ENCODE measurements at places on chromosomes 1 and 21. TPM values are rescaled to one million over a fixed set of nuclear protein-coding genes. Genes with fewer than 3 reads are reported as not detected.
A peak's percentile ranks its signal among the peaks of the same experiment; 100 is the strongest.

DNA sequence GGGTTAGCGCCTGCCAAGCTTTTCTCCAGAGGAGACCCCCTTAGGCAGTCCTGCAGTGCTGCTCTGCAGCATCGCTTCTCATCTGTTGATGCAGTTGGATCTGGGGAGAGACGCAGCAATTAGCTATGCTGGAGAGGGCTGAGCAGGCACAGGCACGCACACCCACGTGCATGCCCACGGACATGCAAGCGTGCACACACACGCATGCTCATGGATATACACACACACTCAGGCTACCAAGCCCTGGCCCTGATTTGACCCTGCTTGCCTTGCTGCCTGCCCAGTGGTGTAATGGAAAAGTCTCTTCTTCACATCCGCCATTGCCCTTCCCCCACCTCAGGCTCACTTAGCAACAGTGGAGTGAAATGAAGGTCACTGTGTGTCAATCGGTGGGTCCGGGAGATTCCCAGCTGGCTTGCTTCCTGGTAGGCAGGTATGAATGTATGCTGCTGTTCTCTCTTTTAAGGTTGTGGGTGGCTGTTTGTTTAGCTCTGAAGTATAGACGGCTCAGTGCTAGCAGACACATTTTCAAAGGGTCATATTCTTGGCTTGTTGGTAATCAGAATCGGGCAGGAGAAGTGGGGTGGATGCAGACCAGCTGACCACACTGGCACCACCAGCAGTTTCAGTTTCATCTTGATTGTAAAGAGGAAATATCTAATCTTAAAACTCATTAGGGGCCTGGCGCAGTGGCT lies 9.5 kb downstream of the ATP1B1 start:
- ATAC-seq: peak; percentile 93

DNA sequence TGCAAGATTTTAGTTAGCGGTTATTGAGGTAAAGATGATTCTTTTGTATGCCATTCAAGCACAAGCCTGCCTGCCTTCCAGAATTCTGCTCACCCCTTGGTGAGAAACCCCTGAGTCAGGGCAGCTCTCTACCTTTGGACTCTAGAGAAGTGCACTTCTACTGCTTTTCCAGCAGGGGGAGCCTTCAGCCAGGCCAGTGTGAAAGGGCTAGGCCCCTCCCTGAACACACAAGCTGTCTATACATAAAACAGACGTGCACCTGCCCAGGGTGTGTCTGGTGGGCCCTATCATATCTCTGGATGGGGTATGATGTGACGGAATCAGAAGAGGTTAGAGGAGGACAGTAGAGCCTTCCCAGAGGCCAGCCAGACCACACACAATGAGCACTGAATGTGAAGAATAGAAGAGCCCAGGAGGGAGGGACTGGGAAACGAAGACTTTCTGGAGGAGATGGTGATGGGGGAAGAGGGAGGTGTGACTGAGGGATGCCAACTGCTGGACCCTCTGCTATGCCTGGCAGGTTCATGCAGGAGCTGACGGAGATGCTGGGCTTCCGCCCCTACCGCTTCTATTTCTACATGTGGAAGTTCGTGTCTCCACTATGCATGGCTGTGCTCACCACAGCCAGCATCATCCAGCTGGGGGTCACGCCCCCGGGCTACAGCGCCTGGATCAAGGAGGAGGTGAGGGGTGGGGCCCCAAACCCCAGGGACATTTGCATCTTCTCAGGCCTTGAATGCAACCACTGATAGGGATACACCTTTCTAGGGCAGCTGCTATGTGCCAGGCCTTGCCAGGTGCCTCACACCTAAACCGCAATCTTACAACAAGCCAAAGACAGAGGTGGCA lies 13.0 kb upstream of the KCNC4 start:
- ATAC-seq: peak; percentile 75

The PLPPR5 gene
- total RNA-seq: not detected

- no peak for ATAC-seq
Observed at GRCh38 chr21:31473685-31474345, 129.8 kb upstream of the TIAM1 start.

DNA sequence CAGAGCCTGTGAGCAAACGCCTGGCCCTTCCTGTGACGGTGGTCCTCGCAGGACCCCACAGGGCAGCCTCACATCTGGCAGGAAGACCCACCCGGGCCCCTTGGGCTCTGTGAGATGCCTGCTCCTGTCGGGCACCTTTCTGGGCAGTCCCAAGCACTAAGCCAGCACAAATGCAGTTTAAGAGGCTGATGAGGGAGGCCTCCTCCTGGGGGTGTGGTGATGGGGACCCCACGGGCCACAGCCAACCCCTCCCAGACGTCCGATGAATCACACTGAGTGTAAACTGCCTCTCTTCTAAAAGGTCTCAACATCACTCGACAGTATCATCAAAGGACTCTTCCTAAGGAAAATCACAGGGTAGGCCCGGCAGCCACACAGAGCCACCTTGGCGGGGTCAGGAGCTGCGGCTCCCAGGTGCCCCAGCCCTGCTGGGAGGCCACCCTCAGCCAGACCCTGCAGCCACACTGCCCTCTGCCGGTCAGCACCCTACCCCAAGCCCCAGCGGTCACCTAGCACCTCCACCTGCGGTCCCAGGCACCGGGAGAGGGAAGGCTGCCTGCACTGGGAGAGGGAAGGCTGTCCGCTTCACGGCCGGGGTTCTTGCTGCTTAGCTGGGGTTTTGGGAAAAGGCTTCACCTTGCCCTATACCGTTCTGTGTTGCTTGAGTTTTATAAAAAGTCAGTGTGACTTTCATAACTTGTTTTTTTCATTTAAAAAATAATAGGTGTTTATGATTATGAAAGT lies 3.9 kb upstream of the PRKCZ start:
- ATAC-seq: no peak

DNA sequence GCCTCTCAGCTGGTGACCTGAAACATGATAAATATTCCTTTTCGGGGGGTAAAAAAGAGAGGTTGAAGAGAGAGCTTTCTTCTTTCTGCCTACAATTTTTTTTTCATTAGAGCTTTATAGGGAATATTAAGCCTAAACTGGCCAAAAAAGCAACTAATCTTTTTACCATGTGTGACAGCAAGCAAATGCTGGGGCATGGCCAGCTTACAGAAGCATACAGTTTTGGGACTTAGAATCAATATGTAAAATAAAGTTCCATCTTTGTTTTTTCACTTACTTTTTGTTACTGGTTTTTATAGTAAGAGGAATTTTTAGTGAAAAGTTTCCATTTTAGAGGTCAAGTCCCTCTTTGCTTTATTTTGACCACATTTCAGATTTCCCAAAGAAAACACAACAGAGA lies 301.2 kb upstream of the DEPDC1 start:
- no peak for ATAC-seq

DNA sequence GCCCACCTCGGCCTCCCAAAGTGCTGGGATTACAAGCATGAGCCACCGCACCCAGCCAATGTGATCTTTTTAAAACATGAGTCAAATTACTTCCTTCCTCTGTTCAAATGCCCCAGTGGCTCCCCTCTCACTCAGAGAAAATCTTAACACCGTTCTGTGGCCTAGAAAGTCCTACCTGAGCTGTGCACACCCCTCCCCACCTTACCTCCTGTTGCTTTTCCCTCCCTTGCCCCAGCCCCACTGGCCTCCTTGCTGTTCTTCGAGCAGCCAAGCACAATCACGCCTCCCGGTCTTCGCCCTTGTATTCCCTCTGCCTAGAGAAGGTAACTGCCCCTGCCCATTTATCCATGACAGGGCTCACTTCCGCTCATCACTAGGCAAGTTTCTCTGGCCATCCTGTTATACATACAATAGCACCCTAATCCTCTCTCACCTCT lies 62.6 kb upstream of the RPL11 start:
- no peak for ATAC-seq

The FNBP1L gene
- 8.5 TPM for total RNA-seq

The TAS1R1 gene
- total RNA-seq: not detected

The FAM131C gene
- total RNA-seq: 0.80 TPM

GRCh38 chr21:46459356-46460112 lies 843 bp downstream of the DIP2A start:
- ATAC-seq: peak; percentile 0

DNA sequence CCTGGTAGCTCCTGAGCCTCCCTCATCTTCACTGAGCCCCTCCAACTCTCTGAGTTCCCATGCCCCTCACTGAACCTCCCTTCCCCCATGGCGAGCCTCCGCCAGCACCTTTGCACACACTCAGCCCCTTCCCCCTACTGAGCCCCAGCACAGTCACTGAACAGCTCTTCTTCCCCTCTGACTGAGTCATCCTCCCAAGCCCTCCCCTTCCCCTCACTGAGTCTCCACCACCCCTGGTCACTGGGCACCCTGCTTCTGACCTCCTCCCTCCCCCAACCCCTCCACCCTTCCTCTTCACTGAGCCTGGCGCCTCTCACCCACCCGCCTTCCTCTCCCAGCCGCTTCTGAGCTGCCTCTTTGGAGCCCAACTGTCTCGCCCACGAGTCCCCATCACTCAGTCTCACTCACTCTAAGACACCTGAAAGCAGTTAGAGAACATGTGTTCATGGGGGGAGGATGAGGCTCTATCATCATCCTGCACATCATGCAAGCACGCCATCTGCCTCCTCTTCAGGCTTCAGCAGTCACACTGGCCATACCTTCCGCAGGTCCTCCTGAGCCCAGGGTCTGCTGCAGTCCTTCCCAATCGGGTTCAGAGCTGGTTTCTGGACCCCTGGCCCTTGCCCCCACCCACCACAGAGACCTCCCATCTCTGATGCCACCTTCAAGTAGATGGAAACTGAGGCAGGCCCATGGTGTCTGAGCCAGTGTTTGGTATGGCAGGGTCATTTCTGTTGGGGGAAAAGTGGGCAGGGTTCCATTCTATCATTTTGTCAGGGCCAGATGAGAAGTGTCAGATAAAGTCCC lies 2.0 kb upstream of the TRNP1 start:
- no peak for ATAC-seq

DNA sequence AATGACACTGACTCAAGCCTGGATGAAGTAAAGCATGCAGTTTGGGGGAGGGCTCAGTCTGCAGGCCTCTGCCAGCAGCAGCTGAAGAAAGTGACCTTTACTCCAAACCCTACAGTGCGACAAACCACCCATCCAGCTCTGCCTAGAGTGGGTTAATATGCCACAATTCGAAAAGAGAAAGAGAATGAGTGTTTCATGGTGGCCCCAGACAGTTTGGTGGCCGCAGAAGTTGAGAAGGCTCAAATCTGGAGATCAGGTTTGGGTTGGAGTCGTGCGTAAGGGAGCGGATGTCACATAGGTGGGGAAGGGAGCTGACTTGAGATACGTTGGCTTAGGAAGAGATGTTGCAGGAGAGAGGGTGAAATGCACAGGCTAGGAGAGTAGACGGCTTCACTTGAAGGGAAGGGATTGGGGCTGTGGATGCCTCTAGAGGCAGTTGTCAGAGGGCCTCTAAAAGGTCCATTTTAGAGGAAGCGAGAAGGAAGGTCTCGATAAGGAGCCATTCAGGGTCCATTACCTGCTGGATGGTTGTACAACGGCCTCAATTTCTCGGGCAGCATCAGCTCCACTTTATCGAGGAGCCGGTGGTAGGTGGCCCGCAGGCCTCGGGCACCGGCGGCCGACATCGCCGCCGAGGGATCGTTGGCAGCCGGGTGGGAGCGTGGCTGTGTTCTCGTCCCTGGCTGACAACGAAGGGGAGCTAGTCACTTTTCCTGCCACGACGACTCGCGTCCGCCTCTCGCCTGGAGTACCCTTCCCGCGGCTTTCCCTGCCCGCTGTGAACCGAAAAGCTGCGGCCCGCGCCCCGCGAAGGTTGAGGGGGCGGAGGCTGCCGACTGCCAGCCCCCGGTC lies 1.0 kb upstream of the DCAF6 start:
- ATAC-seq: peak; percentile 17

DNA sequence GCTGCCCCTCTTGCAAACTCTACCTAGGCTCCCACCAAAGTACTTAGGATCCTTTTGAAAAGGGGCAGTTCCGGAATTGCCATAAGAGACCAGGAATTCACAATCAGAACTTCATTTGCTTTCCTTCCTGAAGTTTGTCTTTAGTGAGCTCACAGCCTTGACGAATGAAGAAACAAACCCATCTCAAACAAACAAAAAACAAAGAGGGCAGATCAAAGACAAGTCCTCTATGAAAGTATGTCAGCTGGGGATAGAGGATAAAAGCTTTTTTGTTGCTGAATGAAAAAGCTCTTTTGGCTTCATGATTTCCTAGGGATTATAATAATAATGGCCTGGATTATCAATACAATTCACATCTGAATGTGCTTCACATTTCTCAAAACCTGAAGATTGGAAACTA lies 357.9 kb upstream of the DUSP10 start:
- ATAC-seq: no peak

- peak; percentile 53 for ATAC-seq
Observed at GRCh38 chr1:171743081-171743870, 1.4 kb upstream of the VAMP4 start.

DNA sequence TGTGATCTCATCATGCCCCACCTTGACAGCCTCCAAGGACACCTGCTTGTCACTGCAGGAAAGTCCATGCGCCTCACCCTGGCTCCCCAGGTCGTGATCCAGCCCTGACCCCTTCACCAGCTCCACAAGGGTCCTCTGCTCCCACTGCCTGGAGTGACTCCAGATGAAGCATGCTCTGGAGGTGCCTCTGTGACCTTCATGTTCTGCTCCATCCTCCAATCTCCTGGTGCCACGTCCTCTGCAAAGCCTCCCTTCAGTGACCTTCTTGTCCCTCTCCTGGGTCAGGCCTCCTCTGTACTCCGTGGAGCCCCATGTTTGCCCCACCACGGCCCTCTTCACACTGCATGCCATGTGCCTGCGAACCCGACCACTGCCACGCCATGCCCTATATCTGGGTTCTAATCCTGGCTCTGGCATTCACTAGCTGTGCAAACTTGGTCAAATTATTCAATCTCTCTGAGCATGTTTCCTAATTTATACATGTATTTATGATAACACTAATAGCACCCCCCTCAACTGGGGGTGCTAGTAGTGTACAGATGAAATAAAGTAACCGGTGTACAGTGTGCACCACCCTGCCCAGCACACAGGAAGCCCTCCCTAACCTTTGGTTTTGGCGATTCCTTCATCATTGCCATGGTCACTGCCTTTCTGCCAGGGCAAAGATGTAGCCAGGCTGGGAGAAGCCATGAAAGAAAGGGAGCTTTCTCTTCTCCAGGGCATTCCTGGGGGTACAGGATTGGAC lies 77.4 kb downstream of the STUM start:
- ATAC-seq: peak; percentile 21

- ATAC-seq: peak; percentile 34
Observed at GRCh38 chr1:21217812-21218596, 41.3 kb upstream of the EIF4G3 start.

The SPATA6 gene
- total RNA-seq: 5.5 TPM

The AGT gene
- 0.12 TPM for total RNA-seq

DNA sequence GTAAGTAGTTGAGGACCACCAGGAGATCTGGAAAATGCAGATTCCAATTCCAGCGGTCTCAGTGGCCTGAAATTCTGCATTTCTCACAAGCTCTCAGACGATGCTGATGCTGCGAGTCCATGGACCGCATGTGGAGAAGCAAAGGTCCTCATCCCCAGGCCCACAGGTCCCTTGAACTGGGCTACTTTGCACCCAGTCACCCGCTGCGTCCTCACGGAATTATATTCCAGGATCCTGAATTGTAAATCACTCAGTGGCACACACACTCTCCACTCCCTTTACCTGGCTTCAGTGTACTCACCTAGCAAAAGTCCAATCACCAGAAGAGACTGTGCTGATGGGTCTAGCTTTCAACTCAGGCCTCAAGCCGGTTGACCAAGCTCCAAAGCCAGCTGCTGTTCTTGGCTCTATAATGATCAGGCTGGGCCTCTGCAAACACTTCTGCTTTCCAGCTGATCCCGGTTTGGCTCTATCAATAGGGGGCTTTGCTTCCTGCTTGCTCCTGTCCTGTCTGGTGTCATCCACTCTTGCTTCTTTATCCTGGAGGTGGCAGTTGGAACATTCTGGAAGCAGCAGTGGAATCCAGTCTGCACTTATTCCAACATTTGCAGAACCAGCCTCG lies 904 bp upstream of the RPL22 start:
- no peak for ATAC-seq

GRCh38 chr21:45130324-45130774 lies 56.0 kb downstream of the ADARB1 start:
- peak; percentile 55 for ATAC-seq

Measured in esophagus mucosa (tissue), 1 donor.